Stimulated activated CD4-positive, alpha-beta T cell treated with anti-CD3 and anti-CD28 coated beads, Interleukin-1b, Interleukin-23, amount 100 ng/mL, for 1 hour (primary cell): ENCODE measurements at places on chromosomes 6 and 20.

GRCh38 chr6:32163559-32164258, 686 bp upstream of the EGFL8 start:
- DNase-seq = no peak

- DNase-seq = no peak
Measured at GRCh38 chr6:132382630-132383175, 18.6 kb downstream of the MOXD1 start.

DNA sequence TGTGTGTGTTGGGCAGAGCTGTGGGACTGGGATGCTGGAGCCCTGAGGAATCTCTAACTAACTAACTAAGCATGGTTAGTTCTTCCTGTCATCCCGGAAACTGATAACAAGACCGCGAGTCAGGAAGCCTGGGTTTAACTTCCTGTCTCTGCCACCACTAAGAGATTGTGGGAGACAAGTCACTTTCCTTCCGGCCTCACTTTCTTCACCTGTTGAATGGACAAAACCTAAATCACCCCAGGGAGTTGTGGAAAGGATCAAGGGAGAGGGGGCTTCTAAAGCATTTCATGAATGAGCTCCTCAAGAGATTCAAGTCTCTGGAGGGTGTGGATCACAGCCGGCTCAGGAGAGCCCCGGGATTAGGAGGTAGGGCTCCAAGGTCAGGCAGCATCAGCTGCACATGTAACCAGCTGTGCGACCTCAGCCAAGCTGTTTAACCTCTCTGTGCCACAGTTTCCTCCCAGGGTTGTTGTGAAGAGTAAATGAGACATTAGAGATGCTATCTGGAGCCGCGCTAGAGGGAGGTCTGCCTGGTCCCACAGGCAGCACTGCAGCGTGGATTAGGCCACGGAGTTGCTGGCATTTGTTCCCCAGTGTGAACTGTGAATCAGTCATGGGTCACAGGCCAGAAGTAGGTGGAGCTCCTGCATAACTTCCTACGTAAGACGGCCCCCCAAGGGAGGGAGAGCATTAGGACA, 105.1 kb downstream of the TOX2 start:
- DNase-seq = no peak

DNA sequence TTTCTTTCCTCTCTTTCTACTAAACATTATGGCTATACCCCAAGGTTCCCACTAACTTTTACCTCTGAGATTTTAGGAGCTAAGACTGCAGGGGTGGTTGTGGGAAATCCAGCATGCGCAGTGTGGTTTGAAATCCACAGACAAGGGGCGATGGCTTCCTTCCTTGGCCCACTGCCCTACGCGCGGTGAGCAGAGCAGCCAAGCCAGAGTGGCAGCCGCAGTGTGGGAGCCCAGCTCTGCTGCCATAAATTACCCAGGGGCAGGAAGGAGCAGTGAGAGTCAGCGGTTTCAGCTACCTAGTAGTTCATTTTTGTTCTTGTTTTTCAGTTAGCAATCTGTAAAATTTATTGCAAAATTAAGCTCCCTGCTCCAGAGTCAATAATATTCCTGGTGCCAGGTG, 101.4 kb downstream of the BMP2 start:
- DNase-seq = no peak

- no peak for DNase-seq
Measured at GRCh38 chr6:106186172-106186571, 100.0 kb downstream of the PRDM1 start.

- no peak for DNase-seq
Measured at GRCh38 chr6:166364456-166364855, 18.3 kb downstream of the MPC1 start.

GRCh38 chr6:101077344-101077743, 196.2 kb upstream of the ASCC3 start:
- no peak for DNase-seq

- no peak for DNase-seq
Measured at GRCh38 chr6:107642095-107642860, 152.4 kb downstream of the SOBP start.

- DNase-seq = no peak
Measured at GRCh38 chr6:157620944-157621343, 202.1 kb upstream of the SNX9 start.

GRCh38 chr6:6595952-6596351, 7.4 kb downstream of the LY86 start:
- no peak for DNase-seq

DNA sequence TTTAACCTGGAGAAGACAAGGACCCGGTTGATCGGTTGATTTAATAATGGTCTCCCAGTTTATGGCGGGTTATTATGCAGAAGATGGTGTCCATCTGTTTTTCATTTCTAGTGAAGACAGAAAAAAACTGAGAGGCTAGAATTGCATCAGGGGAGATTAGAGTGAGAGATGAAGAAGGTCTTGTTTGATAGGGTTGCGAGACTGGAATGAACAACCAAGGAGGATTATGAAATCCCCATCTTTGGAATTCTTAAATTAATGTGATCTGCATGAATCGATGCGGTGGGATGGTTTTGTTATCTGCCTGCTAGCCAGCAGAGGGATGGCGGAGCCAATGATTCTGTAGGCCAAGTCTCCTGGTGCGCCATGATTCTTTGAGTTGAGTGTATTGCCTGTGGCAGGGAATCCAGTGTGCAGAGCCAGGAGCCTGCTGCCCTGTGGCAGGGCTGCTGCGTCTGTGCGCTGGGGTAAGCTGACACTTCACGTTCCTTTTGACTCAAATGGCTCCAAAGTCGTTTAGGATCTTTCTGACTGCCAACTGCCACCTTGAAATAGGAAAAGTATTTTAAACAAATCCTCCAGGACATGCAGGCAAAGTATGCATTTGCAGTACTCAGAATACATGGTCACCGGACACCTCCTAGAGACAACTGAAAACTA, 200.1 kb downstream of the CLIC5 start:
- no peak for DNase-seq

DNA sequence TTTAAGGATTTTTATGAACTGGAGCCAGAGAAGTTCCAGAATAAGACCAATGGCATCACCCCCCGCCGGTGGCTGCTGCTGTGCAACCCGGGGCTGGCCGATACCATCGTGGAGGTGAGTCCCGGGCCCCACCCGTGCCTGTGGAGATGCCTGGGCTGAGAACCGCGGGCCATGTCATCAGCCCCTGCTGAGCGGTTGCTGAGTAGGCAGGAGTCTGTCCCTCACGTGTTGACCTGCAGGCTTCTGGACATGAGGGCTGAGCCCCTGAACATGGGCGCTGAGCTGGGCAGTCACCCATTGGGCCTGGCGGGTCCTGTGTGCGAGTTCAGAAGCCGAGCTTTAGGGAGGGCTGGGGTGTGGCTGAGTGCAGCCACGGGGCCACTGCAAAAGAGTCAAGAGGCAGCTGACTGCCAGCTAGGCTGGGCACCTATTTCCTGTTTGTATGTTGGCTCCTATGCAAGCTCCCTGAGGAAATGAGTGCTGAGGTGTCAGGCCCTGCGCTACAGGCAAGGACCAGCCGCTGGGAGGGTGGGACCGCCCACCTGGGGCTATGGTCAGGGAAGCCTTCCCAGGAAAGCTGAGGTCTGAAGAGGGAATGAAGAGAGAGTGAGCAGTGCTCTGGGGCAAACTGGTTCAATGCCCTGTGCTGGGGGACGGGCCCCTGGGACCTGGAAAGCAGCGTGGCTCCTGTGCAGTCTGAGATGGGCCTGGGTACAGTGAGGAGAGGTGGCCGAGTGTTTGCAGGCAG, 34.3 kb downstream of the PYGB start:
- no peak for DNase-seq

DNA sequence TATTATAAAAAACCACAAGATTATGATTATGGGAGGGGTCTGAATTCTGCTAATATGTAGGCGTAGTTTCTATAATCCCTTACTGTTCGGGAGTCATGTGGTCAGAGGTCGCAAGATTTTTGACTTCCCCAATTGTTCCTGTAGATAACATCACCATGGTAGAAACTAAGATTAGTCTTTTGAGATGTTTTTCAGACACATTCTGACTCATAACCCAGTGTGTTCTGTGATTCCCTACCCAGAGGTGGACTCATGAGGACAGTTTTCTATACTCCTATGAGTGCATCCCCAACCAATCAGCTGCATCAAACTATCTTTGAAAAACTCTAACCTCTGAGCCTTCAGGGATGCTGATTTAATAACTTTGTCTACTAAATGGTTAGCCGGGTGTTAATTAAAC, 175.5 kb downstream of the RFPL4B start:
- no peak for DNase-seq

- DNase-seq = peak; percentile 17
Measured at GRCh38 chr6:20402342-20403069, 827 bp downstream of the E2F3 start.

DNA sequence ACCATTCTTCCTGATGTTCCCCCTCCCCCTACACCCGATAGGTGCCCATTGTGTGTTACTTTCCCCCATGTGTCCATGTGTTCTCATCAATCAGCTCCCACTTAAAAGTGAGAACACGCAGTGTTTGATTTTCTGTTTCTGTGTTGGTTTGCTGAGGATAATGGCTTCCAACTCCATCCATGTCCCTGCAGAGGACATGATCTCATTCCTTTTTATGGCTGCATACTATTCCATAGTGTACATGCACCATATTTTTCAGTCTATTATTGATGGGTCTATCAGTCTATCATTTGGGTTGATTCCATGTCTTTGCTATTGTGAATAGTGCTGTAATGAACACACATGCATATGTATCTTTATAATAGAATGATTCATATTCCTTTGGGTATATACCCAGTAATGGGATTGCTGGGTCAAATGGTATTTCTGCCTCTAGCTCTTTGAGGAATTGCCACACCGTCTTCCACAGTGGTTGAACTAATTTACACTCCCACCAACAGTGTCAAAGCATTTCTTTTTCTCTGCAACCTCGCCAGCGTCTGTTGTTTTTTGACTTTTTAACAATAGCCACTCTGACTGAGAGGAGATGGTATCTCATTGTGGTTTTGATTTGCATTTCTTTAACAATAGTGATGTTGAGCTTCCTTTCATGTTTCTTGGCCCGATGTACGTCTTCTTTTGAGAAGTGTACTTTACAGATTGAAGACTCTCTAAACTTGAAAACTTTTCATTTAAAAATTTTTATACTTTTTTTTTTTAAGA, 41.0 kb upstream of the GCNT2 start:
- no peak for DNase-seq

- no peak for DNase-seq
Measured at GRCh38 chr20:62721511-62722370, 13.1 kb downstream of the NTSR1 start.

DNA sequence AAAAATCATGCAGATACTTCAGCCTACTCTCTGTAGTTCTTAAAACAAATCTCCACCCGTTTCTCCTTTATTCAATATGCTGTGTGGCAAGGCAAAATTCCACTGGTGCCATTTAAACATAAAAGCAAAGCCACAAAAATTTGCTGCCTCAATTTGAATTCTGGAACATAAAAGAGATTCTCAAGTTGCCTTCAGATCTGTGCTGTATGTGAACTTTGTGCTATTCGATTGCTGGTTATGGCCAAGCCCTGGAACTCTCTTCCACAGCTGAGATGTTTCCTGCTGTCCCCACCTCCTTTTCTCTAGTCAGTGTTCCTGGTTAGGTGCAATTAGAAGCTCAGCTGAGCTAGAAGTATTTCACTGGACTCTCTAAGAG, 395.3 kb upstream of the BTBD3 start:
- no peak for DNase-seq

- no peak for DNase-seq
Measured at GRCh38 chr6:108368431-108369030, 73.7 kb downstream of the AFG1L start.

DNA sequence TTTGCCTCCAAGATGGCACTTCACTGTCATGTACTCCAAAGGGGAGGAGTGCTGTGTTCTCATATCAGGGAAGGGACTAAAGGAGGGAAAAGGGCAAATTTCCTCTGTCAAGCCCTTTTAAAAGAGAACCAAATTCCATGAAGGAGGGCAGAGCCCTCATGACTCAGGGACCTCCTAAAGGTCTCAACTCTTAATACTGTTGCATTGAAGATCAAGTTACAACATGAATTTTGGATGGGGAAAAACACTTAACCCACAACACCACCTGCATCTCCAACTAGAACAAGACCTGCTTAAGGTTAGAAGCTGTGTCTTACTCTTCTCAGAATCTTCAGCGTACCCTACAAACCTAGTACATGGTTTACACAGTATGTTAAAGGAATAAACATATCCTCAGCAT, 23.7 kb upstream of the FBXO30 start:
- DNase-seq = no peak

DNA sequence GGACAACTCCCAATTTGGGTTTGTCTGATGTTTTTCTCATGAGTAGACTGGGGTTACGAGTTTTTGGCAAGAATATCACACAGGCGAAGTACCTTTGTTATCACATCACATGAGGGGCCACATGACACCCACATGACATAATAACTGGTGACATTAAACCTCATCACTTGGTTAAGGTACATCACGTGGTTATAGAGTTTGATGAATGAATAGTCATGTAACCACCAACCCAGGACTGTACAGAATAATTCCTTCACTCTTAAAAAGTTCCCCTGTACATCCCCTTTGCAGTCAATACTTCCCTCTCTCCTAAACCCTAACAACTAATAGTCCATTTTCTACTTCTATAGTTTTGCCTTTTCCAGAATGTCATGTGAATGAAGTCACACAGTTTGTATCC, 83.4 kb downstream of the REV3L start:
- DNase-seq = no peak
